Mesothelial cell of epicardium (in vitro differentiated cells): ENCODE measurements at places on chromosomes 13 and 19.

DNA sequence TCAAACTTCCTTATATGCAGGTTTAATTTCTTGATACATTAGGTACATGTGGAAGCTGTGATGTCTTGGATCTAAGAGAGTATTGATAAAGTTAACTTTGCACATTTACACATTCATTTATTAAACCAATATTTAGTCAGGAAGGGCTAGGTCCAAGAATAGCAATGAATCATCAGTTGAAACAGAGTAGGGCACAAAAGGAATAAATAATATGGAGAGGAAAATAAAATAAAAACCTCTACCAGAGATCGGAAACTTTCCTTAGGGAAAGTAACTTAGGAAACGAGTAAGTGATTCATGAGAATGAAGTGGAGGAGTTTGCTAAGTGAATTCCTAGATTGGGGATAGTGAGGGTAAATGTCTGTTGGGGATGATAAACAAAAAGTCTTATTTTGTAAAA is 259.4 kb upstream of the DACH1 start:
- no peak for DNase-seq

- DNase-seq, result peak; percentile 69
Observed at GRCh38 chr19:35267818-35268535, 785 bp upstream of the USF2 start.

GRCh38 chr13:76950101-76950500 is 1.8 kb downstream of the ACOD1 start:
- DNase-seq, result no peak

- no peak for DNase-seq
Observed at GRCh38 chr13:74978591-74978990, 503.4 kb downstream of the TBC1D4 start.

DNA sequence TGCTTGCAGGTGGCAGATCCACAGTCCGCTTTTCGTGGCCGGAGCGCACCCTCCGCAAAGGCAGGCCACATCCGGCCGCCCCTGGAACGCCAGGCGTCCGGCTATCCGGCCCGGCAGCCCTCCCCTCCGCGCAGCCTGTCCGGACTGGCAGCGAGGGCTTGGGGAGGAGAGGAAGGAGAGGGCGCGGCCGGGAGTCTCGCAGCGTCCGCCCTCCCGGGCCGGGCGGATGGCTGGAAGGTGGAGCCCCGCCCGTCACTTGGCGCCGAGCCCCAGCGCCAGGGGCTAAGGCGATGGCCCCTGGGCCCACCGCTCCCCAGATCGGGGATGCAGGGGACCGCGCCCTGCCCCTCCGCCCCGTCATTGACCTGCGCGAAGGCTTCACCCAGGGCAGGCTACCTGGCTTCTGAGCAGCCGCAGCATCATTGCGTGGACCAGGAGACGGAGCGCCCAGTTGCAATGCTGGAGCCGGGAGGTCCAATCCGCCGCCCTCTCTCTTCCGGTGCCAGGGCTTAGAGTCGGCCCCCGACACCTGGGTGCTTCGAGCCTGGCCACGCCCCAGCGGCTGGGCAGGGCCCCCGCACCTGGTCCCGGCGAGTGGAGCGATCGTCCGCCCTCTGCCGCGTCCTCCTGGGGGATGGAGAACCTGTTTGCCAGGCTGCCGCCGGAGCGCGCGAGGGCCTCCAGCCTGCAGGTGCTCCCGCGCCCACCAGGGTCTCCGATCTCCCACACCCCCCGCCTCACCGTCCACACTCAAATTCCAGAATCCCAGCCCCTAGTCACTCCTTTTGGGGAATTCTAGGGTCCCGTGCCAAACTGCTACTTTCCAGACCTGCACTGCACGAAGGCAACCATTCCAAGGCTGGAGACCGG is at the start of gene FUT1:
Gene FUT1 (minus strand): TSS at position 146 of the 870 bp plus-strand sequence. CDS start 1,360 bp downstream, outside the sequence.
- DNase-seq, result peak; percentile 86

- DNase-seq, result no peak
Observed at GRCh38 chr13:41463838-41464602, 6.7 kb downstream of the RGCC start.

DNA sequence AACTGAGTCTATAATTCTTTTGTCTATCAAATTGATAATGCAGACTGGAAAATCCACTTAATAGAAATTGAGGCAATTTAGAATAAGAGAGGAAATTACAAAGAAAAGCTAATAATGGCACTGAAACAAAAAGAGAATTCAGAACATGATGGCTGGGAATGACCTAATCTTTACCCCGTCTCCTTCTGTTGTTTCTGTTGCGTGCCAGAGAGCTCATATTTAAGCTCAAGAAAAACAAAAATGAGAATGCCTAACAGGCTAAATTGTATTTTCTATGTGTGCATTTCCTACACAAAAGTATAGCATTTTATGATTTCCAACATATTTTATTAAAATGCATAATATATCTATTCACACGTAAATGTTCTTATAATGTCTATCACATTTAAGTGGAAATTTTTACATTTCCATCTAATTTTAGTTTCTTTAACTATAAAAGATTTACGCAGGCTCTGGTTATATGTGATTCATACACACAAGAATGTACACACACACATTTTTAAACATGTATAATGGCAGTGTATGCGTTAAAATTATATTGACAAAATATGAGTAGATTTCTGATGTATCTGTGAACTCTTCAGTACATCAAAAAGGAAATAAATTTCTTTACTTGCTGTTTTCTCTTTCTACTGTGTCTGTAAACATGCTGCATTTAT is 432.3 kb downstream of the SLITRK6 start:
- DNase-seq, result no peak

DNA sequence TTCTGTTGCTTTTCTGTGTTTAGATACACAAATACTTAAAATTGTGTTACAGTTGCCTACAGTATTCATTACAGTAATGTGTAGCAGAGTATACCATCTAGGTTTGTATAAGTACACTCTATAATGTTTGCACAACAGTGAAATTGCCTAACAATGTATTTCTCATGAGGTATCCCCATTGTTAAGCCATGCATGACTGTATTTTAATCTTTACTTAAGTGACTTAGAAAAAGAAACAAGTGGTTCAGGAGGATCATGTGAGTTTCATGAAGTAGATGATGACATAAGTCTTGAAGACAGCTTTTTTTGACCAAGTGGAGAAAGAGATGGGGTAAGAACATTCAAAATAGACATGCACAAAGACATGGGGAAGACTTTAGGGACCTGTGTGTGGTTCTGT is 8.4 kb upstream of the KCTD4 start:
- no peak for DNase-seq

DNA sequence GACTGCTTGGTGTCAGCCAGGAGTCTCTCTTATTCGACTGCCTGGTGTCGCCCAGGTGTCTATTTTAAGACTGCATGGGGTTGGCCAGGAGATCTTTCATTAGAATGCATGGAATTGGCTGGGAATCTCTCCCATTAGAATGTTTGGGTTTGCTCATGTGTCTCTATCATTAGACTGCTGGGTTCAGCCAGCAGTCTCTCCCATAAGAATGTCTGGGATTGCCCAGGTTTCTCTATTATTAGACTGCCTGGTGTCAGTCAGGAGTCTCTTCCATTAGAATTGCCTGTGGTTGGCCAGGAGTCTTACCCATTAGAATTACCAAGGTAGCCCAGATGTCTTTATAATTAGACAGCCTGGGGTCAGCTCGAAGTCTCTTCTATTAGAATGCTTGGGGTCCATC is 1496.0 kb downstream of the UQCRFS1 start:
- no peak for DNase-seq

GRCh38 chr13:101845245-101846020 is 393.0 kb downstream of the ITGBL1 start:
- DNase-seq, result no peak

DNA sequence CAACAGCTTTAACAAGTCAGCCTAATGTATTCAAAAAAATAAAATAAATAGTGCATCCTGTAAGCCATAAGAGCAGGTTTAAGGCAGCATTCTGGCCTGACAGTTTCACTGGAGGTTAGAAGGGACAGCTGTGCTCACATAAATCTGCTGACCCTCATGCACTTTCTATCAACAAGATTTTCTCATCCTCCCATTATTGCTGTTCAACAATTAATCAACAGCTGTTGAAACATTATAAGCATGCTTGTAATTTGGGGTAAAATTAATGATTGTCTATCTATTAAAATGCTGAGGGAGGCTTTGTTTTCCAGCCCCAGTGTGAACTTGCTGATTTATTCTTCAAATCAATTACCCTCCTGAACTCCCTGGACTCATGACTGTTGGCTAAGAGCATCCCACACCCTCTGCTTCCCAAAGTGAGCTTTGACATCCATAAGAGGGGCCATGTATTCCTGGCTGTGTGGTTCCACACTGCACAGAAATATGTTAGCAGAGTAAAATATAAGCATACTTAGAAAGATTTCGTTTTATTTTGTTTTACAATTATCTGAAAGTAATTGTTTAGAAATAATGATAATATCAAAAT is 492.4 kb downstream of the EFNB2 start:
- no peak for DNase-seq

DNA sequence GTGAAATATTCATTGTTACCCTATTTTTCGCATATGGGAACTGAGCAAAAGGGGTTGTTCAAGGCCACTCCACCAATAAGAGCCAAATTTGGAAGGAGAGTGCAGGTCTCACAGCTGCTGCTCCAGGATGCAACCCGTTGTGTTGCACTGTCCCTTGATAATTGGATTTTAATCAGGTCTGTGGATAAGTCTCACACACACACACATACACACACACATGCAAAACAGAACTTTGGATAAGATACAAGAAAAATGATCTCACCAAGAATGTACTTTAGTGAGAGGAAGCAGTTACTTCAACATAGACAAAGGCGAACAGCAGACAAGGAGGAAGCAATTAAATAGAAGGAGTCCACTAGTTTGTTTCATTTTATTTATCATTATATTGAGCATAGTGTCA is 127.3 kb upstream of the EDNRB start:
- DNase-seq, result no peak

GRCh38 chr19:3310711-3311110 is 55.7 kb upstream of the NFIC start:
- no peak for DNase-seq

GRCh38 chr19:16258440-16258903 is 60.8 kb downstream of the AP1M1 start:
- DNase-seq, result no peak

GRCh38 chr13:58598241-58598640 is 966.7 kb downstream of the PCDH17 start:
- DNase-seq, result no peak

DNA sequence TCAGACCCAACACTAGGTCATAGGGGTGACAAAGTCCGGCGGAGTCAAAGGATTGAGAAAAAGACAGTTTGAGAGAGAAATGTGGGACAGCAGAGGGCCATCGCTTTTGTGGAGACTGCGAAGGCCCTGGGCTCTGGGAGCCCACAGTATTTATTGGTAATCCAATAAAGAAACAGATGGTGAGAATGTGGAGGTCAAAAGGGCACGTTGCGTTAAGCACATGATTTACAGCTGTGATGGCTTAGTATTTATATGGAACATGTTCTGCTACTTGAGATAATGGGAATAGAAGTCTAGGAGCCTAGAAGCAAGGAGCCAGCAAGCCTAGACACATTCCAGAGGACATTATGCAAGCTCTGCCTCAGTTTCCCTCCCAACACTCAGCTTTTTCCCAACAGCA is 2521.1 kb downstream of the PCDH9 start:
- no peak for DNase-seq
